ENCODE measurements at places on chromosomes 2 and 18.

DNA sequence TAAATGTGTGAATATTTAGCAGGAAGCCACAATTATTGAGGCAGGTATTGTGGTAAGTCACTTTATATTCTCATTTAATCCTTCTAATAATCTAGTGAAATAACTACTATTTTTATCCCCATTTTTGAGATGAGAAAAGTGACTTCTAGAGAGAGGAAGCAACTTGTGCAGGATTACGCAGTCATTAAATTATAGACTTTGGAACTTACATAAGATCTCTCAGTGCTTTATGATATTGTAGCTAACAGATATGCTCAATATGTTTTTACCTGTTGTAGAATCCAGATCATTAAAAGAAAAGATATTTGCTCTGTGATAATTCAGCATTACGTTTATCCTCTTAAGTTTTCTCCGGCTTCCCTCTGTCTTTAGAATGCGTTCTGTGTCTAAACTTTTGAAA lies 50.5 kb downstream of the MBD5 start:
- no peak for DNase-seq

DNA sequence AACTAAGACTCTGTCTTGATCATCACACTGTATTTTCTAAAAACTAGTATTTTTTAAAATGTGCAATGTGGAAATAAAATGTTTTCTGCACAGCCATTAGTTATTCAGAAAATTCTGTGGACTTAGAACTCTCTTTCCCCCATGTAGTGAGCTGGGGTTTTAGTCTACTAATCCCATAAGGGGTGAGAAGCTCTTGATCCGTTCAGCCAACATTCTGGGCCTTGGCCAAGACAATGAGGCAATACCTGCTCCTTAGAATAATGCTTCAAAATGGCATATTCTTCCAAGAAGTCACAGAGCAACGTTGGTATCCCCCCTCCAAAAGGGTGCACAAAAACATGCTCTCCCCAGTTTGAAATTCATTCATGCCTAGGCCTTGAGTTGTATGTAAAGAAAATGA lies 4.0 kb downstream of the REEP1 start:
- DNase-seq, result no peak

GRCh38 chr18:59379772-59380522 lies 20.9 kb upstream of the LMAN1 start:
- DNase-seq, result no peak

GRCh38 chr18:74314759-74315463 lies 728 bp upstream of the C18orf63 start:
- no peak for DNase-seq

DNA sequence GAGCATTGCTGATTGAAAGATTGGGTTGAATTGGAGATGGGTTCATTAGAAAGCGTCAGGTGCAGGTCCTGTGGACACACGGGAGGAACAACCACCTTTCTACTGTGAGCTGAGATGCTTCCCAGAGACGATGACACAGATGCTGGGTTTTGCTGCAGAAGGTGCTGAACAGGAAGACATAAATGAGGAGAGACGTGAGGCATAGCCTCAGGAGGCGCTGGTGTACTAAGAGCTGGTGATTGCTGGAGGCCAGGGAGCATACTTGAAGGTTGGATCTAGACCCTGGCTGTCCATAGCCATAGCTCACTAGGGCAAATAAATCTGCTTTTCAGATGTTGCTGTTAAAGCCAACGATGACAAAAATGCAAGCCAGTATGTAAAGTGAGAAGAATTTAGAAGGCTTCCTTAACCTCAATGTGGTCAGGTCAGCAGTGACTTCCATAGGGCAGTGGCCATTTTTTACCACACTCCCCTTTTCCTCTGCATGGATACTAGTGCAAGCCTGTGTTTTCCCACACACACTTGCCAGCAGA lies 153.7 kb downstream of the SOX11 start:
- DNase-seq, result no peak

- no peak for DNase-seq
Observed at GRCh38 chr2:127139766-127140165, 32.8 kb upstream of the BIN1 start.

- no peak for DNase-seq
Observed at GRCh38 chr18:25283781-25284180, 68.2 kb downstream of the ZNF521 start.

GRCh38 chr2:19799881-19800780 lies 101.7 kb downstream of the TTC32 start:
- no peak for DNase-seq

GRCh38 chr2:66432801-66433694 lies 1.9 kb upstream of the MEIS1 start:
- peak; percentile 92 for DNase-seq

- DNase-seq, result no peak
Observed at GRCh38 chr2:105804266-105804665, 59.6 kb downstream of the NCK2 start.

DNA sequence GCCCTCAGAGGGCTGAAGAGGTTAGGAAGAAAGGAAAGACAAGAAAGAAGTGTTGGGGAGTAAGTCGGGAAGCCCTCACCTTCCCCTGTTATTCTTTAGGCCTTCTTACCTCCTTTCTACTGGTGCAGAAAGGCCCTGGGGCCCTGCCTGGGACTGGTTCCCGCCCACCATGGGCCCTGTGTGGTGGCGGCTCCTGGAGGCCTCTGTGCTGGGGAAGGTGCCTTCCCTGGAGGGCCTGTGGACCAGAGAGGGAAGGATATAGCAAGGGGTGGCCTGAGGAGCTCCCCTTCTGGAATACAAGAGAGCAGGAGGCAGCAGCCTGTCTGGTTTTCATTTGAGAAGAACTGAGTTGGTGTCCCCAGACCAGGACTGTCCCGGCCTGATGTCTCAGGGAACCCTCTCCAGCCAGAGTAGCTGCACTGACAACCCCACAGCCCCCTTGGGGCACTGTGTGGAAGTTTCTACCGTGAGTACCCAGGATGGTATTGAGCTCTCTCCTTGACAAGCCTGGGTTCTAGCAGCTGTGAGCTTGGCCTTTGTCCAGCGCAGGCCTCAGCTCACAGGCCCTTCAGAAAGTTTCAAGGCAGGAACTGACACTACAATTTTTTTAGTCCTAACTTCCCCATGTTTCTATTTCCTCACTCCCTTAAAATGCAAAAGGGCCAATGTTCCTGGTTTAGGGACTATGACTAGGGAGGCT lies 47.1 kb downstream of the EFR3B start:
- DNase-seq, result no peak

GRCh38 chr2:188970211-188970610 lies 4.0 kb upstream of the COL3A1 start:
- no peak for DNase-seq

DNA sequence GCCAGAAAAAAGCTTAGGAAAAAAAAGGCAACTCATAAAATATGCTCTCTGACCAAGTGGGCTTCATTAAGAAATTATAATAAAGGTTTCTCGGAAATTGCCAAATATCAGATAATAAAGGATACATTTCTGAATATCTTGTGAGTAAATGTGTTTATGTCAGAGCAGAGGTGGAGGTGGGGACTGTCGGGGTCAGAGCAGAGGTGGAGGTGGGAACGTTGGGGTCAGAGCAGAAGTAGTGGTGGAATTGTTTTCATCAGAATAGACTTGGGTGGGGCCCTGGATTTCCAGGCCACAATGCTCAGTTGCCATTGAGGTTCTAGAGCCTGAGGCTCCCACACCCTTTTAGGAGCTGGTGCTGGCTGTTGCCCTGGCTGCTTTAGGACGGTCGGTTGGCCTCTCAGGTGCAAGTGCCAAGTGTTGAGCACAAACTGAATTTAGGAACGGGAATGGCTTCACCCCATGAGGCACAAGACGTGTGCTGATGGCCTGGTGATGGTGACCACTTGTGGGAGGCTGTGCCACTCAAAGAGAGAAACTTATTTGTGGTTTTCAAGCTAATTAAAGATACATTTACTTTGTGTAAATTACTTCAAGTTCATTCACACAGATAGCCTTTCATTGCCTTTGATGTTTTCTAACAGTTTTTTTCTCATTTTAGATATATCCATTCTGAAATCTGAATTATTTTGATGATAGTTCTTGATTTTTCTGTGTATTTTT lies 131.5 kb downstream of the ATP9B start:
- DNase-seq, result no peak

GRCh38 chr2:40457837-40458236 lies 5.9 kb upstream of the SLC8A1 start:
- DNase-seq, result no peak

DNA sequence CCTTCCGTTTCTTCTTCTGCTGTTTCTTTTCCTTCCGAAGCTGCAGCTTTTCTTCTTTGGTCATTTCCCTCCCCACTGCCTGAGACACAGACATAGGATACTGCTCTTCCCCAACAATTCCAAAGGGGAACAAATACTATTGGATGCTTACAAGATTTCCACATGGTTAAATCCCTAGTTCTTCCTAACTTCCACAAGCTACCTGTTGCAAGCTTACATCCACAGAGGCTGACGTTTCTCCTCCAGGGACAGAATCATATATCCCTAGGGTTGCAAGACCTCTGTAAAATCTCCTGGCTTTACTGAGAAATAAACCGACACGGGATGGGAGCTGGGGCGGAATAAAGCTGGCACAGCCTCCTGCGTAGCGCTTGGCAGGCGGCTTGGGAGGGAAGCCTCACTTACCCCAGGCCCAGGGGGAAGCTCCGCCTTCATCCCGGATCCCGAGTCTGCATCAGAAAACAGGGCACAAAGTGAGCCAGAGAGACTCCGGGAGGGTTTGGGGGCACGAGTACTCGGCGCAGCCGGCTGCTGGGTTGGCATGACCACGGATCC lies 590 bp downstream of the EIF2B4 start:
- no peak for DNase-seq

DNA sequence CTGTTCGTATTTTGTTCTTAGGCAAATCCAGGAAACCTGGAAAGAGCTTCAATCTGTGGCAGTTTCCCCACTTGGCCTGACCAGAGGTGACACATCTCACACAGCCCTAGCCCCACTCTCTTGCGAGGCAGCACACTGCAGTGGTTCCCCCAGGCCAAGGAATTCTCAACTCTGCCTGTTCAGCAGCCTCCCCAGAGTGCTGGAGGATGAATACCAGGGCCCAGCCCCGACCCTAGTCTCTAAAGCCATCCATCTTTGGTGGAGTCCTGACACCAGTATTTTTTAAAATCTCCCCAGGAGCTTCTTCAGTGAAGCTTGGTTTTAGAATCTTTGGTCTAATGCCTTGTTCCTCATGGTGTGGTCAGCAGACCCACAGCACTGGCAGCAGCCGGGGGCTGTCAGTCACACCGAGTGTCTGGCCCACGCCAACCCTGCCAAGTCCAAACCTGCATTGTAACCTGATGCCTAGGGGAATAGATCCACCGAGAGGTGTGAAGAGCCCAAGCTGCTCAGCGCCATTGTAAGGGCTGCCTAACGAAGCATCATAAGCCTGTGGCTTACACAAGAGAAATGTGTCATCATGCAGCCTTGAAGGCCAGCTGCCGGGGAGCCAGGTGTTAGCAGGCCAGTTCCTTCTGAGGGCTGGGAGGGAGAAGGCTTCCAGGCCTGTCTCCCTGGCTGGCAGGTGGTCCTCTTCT lies 428.7 kb upstream of the ID2 start:
- DNase-seq, result no peak

- DNase-seq, result no peak
Observed at GRCh38 chr2:85737961-85738360, 15.8 kb upstream of the ATOH8 start.

DNA sequence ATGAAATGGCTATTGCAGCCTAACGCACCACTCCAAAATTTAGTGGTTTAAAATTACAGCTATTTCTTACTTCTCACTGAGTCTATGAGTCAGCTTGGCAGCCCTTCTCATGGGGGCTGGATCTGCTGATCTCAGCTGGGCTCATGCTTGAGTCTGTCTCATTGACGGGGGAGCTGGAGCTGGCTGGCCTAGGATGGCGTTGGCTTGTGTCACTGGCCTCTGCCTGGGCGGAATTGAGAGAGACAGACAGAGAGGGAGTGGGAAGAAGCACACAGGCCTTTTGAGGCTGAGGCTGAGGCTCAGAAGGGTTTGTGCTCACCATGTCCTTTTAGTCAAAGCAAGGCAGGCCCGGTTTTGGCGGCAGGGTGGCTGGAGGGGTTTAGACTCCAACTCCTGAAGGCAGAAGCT lies 412.1 kb upstream of the MYT1L start:
- DNase-seq, result no peak

DNA sequence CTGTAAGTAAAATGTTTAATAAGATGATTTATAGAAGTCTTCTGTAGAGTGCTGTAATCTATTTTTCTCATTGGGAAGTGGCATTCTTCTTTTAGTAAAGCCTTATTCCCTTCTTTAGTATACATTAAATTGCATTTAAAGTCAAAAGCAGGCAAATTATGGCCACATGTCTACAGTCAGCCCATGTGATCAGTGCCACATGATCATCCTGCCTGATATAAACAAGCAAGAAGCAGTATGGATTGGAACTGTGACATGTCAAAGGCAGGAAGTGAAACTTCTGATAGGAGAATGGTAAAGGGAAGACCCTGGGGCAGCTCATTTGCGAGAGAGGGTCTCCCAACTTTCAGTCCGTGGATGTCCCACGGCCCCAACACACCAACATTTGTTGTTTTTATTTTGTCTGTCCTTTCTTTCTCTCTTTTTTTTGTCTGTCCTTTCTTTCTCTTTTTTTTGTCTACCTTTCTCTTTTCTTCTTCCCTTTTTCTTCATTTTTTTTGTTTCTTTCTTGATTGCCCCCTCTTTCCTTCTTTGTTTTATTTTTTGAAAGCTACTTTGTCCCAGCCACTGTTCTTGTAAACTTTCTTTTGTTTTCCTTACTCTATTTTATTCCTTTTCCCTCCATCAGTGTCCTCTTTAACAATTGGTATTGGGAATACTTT lies 154.9 kb downstream of the DTNA start:
- no peak for DNase-seq

- DNase-seq, result no peak
Observed at GRCh38 chr2:174343623-174344455, 9.1 kb downstream of the SP9 start.

DNA sequence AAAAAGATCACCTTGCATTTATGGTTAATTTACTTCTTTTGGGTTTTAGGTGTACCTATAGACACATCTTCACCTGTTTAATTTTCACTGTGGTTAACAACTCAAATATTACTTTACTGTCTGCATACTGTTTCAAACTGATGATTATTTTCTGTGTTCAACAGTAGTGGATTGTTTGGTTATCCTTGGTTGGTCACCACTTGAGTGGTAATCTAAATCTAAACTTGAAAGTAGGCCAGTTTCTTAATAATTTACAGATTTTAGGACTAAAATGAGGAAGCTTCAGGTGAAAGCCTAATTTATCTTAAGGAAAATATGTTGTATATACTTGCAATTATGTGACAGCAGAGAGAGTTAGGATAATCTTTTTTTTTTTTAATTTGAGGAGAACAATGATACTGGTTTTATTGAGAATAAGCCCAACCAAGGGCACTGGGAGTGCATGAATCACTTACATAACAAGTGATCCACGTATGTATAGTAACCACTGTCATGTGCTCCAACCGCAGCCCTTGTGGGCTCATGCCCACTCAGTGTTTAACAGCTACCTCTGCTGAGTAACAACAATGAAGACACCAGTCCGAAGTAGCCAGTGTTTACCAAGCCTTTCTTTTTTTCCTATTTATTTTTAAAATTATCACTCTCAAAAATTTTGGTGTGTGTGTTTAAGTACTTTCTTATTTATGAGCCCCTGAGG lies 31.0 kb upstream of the WDSUB1 start:
- no peak for DNase-seq

DNA sequence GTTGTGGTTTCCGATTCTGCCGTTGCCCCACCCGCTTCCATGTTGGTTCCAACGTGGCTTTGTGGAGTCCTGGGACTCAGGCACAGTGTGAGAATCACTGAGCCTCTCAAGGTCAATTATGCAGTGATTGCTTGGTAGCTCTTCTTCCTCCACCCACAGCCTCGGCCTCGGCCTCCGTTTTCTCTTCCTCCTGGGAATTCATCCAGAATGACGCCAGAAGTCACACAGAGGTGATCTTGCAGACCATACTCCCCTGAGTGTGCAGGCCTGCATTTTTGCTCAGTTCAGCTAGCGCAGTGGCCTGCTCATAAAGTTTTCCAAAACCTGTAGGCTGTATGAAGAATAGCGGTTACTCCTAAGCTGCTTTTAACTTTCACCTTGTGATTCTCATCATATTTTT lies 273.3 kb downstream of the GBX2 start:
- no peak for DNase-seq
